ENCODE measurements at places on chromosomes 2 and 18. TPM values are rescaled to one million over a fixed set of nuclear protein-coding genes. Genes with fewer than 3 reads are reported as not detected.
A peak's percentile ranks its signal among the peaks of the same experiment; 100 is the strongest.

DNA sequence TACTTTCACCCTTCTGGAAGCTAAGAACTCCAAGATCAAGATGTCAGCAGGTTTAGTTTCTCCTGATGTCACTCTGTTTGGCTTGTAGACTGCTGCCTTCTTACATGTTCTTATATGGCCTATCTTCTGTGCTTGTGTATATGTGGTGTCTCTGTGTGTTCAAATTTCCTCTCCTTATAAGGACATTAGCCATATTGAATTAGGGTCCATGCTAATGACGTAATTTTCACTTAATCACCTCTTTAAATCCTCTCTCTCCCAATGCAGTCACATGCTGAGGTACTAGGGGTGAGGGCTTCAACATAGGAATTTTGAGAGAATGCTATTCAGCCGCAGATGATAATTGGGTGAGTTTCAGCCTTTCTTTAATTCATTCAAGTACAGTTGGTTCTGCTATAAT, 458.3 kb upstream of the SYT4 start:
- H3K27me3 ChIP-seq: no peaks in the 10 kb centered on the region
- no peak overlapping the region for H3K4me3 ChIP-seq
- no peak overlapping the region for H3K27ac ChIP-seq
- no peaks in the 10 kb centered on the region for H3K36me3 ChIP-seq
- no peak for DNase-seq

GRCh38 chr2:45957533-45958227, 306.2 kb downstream of the PRKCE start:
- no peaks in the 10 kb centered on the region for H3K27me3 ChIP-seq
- DNase-seq: no peak
- H3K36me3 ChIP-seq: no peaks in the 10 kb centered on the region
- peaks cover 37% of the 10 kb centered on the region for H3K4me1 ChIP-seq
- H3K27ac ChIP-seq: no peak overlapping the region

DNA sequence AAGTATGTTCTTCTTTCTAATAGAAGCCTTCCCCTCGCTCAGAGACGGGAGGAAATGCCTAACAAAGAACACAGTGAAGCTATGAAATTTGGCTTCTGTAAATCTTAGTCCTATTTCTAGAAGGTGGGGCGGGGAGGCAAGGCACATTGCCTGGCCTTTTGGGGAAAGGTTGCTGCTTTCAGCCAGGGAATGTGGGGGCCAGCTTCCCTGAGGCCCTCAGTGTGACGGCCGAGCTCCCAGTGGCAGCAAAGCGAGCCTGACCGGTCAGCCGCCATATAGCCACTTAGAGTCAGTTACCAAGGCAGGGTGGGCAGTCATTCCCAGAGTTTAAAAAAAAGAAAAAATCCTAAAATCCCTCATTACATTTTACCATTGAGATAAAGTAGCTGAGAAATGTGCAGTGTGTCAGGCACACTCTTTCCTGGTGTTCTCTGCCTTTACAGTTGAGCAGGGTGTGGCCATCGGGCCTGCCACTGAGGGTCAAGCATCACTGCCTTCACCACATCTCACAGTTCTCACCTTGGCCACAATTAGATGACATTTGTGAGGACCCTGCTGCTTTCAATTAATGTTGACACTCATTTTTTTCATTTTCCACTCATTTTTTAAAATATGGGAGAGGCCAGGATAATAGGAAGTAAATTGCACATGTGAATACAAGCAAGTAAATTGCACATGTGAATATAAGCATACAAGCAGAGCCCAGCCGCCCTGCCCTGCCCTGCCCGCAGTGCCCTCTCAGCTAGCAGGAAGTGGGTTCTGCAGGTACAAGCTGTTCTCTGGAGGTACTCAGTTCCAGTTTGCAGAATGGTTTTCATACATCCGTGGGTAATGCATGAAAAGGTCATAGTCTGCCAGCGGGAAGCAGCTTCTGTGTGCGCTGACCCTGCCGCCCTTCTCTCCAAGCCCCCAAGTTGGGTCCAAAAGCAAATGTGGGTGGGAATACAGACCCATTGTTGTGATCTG, 76.9 kb downstream of the WDSUB1 start:
- H3K27ac ChIP-seq: peak overlapping the region; percentile 56
- no peaks in the 10 kb centered on the region for H3K27me3 ChIP-seq
- no peaks in the 10 kb centered on the region for H3K36me3 ChIP-seq
- no peak overlapping the region for H3K4me3 ChIP-seq
- peaks cover 14% of the 10 kb centered on the region for H3K4me1 ChIP-seq

C2orf80 gene
- not detected for total RNA-seq

DNA sequence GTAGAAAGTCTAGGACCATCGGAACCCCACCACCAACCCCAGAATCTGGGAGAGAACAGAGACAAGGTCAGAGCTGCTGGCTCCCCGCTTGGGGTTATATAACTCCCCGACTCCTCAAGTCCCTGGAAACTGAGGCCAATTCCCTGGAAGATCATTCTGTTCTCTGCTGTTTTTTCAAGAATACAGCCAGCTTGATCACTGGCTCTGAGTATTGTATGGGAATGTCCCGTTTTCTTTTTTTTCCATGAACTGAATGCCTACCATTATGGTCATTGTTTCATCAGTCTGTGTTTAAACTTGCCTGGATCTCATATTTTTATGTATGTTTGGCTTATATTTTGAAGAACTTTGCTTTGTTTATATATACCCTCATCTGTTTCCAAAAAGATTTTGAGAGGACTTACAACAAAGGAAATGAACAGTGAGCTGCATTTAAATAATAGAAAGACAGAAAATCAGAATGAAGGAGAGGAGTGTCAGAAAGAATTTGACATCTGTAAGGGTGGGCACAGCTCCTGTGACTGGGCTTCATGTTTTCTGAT, 90.0 kb upstream of the ALPP start:
- H3K4me1 ChIP-seq: no peaks in the 10 kb centered on the region
- H3K27me3 ChIP-seq: no peaks in the 10 kb centered on the region
- H3K36me3 ChIP-seq: no peaks in the 10 kb centered on the region

DNA sequence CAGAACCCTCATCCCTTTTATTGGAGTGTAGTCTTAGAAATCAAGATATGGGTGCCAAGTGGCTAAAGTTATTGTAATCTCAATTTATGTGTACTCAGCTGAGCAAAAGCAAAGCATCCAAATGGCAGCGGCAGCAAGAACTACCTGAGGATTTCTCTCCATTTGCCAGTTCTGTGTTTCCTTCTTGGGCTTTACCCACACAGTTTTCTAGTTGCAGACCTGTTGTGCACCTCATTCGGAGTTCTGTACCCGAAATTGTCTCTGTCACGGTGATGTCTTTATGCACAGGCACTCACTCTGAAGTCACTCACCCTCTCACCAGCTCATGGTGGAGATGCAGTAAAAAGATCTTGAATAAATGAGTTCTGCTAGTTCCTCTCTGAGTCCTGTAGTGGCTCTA, 43.6 kb downstream of the INPP4A start:
- DNase-seq: no peak
- no peaks in the 10 kb centered on the region for H3K36me3 ChIP-seq

TCF23 gene
- not detected for total RNA-seq

DNA sequence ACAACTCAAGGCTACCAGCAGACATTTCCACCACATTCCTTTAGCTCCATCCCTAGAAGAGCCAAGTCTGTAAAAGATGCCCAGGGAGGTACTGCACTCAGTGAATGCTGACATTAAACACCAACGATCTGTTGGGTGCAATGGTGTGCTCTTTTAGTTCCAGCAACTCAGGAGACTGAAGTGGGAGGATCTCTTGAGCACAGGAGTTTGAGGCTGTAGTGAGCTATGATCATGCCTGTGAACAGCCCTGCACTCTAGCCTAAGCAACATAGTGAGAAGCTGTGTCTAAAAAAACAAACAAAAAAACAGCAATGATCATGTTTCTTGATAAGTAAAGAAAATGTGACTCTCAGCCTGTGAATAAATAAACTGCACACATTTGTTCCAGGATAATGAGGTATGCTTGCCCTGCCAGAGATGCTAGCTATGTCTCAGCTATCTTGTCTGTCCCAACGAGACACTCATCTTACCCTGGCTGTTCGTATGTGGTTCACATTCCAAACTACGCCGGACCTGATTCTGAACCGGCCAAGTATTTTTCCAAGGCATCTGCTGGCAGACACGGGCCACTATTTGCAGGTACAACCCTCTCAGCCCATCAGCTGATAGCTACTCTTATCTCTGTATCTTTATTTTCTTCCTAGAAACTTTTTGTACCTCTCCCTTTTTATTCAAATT, 21.8 kb downstream of the TMEM182 start:
- H3K36me3 ChIP-seq: no peaks in the 10 kb centered on the region
- H3K4me3 ChIP-seq: no peak overlapping the region
- no peak for DNase-seq
- no peak overlapping the region for H3K27ac ChIP-seq
- no peaks in the 10 kb centered on the region for H3K27me3 ChIP-seq
- no peaks in the 10 kb centered on the region for H3K4me1 ChIP-seq

DNA sequence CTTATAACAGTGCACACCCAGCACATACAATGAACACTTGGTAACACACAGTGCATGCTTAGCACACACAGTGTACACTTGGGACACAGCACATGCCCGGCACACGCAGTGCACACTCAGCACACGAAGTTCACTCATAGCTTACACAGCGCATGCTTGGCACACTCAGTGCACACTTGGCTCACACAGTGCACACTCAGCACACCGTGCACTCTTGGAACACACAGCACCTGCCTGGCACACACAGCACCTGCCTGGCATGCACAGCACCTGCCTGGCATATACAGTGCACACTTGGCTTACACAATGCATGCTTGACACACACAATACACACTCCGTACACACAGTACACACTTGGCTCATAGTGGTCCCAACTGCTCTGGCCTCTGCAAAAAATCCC, 128.2 kb downstream of the GALR1 start:
- no peaks in the 10 kb centered on the region for H3K36me3 ChIP-seq
- peaks cover 7% of the 10 kb centered on the region for H3K4me1 ChIP-seq
